Esophagus muscularis mucosa (tissue), 4 donors: ENCODE measurements at places on chromosomes 1 and 21.

- DNase-seq = no peak
Observed at GRCh38 chr1:231983588-231984193, 357.1 kb downstream of the DISC1 start.

DNA sequence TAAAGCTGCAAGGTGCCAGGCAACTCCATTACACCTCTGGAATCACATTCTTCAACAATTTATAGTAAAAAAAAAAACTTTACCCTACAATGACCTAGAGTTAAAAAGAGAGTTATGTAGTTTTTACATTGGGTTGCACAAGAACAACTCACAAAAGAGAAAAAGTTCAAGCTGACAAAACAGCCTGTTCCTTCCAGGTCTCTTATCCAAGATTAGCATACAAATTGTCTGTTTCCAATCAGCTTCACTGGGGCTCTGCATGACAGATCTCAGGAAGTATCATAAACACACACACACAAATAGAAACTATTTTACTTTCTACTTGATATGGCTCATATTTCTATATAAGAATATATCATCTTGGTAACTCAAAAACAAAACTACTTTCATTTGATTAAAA, 154.6 kb downstream of the PCNX2 start:
- no peak for DNase-seq

- no peak for DNase-seq
Observed at GRCh38 chr1:89827330-89827729, 6.5 kb downstream of the LRRC8D start.

- DNase-seq = no peak
Observed at GRCh38 chr1:199448646-199449045, 578.9 kb upstream of the NR5A2 start.

DNA sequence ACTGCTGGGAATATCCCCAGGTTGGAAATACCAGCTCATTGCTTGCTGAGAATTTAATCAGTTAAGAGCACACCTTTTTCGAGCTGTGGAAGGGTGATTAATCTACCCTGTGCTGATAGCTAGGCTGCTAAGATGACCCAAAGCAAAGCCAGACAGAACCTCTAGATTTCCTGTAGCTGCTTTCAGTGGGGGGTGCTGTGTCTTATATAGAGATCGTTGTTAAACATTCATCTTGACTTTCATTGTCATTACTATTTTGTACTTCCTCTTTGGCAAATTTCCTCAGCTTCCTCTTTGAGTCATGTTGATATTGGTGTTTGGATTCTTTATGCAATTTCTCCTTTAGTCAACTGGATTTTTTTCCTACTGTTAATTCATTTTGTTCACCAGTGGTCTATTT, 155.3 kb downstream of the DISC1 start:
- no peak for DNase-seq

GRCh38 chr1:31934706-31935629, 3.2 kb downstream of the PTP4A2 start:
- DNase-seq = no peak

DNA sequence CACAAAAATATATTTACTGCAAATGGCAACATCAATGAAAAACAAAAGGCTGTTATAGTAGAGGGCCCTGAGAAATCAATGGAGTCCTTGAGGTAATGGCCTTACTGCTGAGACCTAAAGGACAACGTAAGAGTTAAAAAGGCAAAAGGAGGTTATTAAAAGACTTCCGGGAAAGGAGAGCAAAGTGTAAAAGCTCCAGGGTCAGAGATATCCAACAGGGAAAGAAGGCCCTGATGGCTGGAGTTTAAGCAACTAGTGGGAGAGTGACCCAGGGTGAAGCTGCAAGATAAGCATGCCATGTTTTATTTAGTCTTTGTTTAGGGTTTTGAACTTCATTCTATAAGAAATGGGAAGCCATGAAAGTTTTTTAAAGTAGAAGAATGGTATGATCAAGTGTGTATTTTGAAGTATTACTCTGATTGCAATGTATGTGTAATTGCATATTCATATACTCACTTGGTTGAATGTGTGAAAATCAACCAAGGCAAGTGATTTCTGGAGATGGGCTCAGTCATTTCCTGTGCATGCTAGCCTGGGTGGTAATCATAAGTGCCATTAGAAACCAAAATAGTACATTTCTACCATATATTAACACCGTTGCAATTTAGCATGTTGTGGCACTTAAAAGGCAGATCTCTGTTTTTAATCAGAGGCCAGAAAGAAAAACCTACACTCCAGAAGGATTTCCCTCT, 5.3 kb upstream of the DPYD start:
- DNase-seq = no peak

- DNase-seq = peak; percentile 68
Observed at GRCh38 chr21:45819478-45820170, 161.9 kb upstream of the COL6A1 start.

- no peak for DNase-seq
Observed at GRCh38 chr1:1779320-1779675, 1.0 kb upstream of the NADK start.

GRCh38 chr1:174875306-174875705, 124.4 kb upstream of the CACYBP start:
- no peak for DNase-seq

DNA sequence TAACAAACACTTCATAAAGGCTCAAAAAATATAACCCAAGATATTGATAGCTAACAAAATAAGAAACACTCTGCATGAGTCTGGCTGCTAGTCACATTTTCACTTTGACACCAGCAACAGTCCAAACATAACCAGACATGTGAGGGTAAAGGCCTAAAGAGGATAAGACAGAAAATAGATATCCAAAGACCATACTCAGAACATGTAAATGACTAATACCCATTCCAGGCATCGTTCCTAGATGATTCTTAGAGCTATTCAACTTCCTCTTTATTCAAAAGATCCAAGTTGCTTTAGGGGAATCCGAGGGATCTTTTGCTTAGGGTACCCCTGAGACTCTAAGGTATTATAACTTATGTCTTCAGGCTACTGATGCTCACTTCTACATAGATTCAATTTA, 5.1 kb downstream of the COL24A1 start:
- no peak for DNase-seq

GRCh38 chr1:51175278-51175677, 60.8 kb upstream of the RNF11 start:
- no peak for DNase-seq

- no peak for DNase-seq
Observed at GRCh38 chr1:44553127-44553758, 121.0 kb downstream of the TMEM53 start.

- DNase-seq = peak; percentile 79
Observed at GRCh38 chr1:169091480-169091941, 15.0 kb upstream of the ATP1B1 start.

DNA sequence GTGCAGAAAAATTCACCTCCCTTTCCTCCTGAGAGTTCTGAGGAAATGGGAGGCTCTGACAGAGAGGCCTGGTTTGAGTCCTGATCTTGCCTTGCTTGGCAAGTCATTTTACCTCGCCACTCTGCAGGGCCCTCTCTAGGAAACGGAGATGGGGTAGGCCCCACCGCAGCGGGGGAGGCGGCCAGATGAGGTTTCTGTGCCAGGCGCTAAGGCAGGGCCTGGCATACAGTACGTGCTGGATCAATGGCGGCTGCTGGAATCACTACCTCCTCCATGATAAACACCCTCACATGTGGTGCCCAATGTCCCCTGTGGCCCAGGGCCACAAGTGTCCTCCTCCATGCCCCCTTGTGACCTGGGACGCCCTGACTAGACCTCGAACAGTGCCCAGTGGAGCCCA, 499 bp upstream of the PLEKHG5 start:
- no peak for DNase-seq

- no peak for DNase-seq
Observed at GRCh38 chr21:46211786-46212720, 16.5 kb downstream of the LSS start.
